ENCODE measurements at places on chromosomes 2 and 18.
A peak's percentile ranks its signal among the peaks of the same experiment; 100 is the strongest.

DNA sequence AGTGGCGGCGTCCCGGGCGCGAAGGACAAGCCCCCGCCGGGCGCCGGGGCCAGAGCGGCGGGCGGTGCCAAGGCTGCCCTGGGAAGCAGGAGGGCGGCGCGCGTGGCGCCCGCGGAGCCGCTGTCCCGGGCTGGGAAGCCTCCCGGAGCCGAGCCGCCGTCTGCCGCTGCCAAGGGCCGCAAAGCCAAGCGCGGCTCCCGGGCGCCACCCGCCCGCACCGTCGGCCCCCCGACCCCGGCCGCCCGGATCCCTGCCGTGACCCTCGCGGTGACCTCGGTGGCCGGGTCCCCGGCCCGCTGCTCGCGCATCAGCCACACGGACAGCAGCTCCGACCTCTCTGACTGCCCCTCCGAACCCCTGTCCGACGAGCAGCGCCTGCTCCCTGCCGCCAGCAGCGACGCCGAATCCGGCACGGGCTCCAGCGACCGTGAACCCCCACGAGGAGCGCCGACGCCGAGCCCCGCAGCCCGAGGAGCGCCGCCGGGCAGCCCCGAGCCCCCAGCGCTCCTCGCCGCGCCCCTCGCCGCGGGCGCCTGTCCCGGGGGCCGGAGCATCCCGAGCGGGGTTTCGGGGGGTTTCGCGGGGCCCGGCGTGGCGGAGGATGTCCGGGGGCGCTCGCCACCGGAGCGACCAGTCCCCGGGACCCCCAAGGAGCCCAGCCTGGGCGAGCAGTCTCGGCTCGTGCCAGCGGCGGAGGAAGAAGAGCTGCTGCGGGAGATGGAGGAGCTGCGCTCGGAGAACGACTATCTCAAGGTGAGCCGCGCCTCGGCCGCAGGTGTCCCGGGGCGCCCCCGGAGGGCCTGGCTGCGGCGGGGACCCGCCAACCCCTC, 820 bp downstream of the MTCL1 start:
- no peaks in the 10 kb centered on the region for H3K36me3 ChIP-seq
- DNase-seq = no peak
- H3K4me3 ChIP-seq = peak overlapping the region; percentile 81
- peak overlapping the region; percentile 90 for H3K27ac ChIP-seq
- H3K4me1 ChIP-seq = no peaks in the 10 kb centered on the region

GRCh38 chr18:6311456-6312215, 103.1 kb downstream of the L3MBTL4 start:
- H3K4me3 ChIP-seq = no peak overlapping the region
- H3K27ac ChIP-seq = no peak overlapping the region
- H3K4me1 ChIP-seq = no peaks in the 10 kb centered on the region
- no peaks in the 10 kb centered on the region for H3K36me3 ChIP-seq
- no peaks in the 10 kb centered on the region for H3K27me3 ChIP-seq

GRCh38 chr2:179332903-179333302, 68.3 kb upstream of the SESTD1 start:
- H3K27me3 ChIP-seq = no peaks in the 10 kb centered on the region
- no peaks in the 10 kb centered on the region for H3K36me3 ChIP-seq
- DNase-seq = no peak
- H3K4me3 ChIP-seq = no peak overlapping the region

GRCh38 chr2:236073246-236073645, 94.9 kb downstream of the GBX2 start:
- H3K36me3 ChIP-seq = peaks cover 16% of the 10 kb centered on the region
- no peak overlapping the region for H3K4me3 ChIP-seq
- no peaks in the 10 kb centered on the region for H3K27me3 ChIP-seq
- no peak for DNase-seq
- no peak overlapping the region for H3K27ac ChIP-seq

DNA sequence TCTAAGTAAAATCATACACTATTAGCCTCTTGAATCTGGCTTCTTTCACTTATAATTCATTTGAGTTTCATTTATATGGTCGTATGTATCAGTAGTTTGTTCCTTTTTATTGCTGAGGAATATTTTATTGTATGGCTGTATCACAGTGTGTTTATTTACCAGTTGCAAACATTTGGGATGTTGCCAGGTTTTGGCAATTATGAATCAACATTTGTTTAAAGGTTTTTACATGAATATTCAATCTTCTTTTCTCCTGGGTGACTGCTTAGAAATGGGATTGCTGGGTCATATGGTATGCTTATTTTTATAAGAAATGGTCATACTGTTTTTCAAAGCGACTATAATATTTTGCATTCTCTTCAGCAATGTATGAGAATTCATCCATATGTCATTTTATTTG, 107.9 kb downstream of the PMAIP1 start:
- no peak overlapping the region for H3K27ac ChIP-seq
- no peaks in the 10 kb centered on the region for H3K4me1 ChIP-seq

DNA sequence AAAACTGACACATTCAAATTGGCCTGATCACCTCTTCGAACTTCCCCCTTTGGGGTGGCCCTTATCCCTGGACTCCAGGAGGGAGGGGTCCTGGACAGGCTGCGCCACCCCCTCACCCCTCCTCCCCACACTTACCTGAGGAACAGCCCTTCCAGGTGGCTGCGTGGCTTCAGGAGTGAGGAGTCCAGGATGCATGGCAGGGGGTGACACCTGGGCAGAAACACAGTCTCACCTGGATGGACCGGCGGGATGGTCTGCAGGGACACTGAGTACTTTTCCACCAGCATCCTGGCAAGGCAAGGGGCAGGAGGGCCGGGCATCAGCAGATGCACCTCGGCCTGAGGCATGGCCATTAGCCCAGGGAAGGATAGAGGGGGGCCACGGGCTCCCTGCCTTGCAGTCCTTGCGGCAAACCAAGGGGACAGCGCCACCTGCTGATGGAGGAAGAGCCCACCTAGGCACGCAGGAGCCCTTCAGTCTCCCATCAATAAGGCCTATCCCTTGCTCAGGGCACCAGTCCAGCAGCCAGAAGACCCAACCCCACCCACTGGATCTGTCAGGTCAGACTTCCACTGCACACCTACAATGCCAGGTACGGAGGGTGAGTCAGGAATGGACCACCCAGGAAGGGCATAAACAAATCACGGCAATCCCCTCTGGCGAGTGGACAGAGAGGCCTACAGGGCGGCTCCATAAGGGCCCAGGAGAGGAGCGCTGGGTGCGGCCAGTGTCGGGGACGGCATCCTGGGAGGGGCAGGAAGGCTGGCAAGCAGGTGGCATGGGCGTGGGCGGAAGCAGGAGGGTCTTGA, 26.0 kb downstream of the FAM178B start:
- H3K27ac ChIP-seq = no peak overlapping the region
- H3K4me3 ChIP-seq = no peak overlapping the region
- no peaks in the 10 kb centered on the region for H3K4me1 ChIP-seq

- no peak overlapping the region for H3K27ac ChIP-seq
- H3K36me3 ChIP-seq = no peaks in the 10 kb centered on the region
- no peak overlapping the region for H3K4me3 ChIP-seq
- H3K4me1 ChIP-seq = no peaks in the 10 kb centered on the region
- H3K27me3 ChIP-seq = no peaks in the 10 kb centered on the region
These were observed 25.8 kb upstream of the ZNF397 start for GRCh38 chr18:35215026-35215425.

Measured in tibial nerve (tissue), 4 donors.